ENCODE measurements at places on chromosomes 5 and 9. TPM values are rescaled to one million over a fixed set of nuclear protein-coding genes. Genes with fewer than 3 reads are reported as not detected.

FOXD4L5 gene
- 0.10 TPM for polyA plus RNA-seq

DNA sequence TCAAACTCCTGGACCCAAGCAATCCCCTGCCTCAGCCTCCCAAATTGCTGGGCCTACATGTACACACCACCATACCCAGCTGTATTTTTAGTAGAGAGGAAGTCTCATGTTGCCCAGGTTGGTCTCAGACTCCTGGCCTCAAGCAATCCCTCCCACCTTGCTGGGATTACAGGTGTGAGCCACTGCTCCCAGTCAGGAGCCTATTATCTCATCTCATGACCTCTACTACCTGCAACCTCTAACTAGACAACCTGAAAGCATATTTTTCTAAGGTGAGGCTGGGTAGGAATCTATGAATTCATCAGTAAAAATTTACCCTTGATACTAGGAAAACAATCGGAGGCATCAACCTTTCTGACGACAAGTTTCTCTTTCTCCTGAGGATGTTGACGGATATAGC is 10.0 kb downstream of the FAM13B start:
- peaks cover 32% of the 10 kb centered on the region for H3K4me1 ChIP-seq
- H3K36me3 ChIP-seq = no peaks in the 10 kb centered on the region
- no peak overlapping the region for H3K27ac ChIP-seq
- H3K27me3 ChIP-seq = no peaks in the 10 kb centered on the region
- H3K4me3 ChIP-seq = no peak overlapping the region

DNA sequence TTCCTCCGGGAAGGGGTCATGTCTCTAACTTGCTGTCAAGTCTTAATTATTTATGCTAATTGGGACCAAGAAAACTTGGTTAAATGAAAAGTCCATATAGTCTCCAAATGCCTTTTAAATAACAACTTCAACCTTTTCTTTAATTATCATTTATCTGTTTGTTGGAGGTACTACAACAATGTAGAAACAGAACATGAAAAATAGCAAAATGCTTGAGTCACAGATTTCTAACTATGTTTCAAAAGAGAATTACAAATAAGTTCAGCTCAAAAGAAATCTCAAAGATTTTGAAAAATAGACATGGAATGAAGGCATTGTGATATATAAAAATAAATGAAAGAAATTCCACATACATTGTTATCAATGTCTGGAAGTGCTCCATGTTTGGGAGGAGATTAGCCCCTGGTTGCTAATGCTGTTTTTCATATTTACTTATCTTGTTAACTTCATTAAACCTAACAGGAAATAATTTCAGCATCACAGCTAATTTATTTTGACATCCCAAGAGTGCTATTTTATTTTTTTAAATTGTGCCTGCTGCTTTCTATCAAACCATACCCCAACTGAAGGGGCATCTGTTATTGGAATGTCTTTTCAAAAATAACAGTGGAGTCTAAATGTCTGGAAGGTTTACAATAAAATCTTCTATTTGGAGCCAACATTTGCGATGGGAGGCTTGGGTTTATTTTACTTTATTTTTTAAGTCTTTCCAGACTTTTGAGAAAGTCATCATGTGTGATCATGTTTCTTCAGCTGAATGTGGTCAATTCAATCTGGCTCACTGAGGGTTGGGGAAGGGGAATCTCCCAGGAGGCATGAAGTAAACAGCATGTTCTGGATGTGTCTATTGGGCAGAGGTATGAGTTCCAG is 53.1 kb upstream of the ANKRD55 start:
- H3K27me3 ChIP-seq = no peaks in the 10 kb centered on the region
- no peak overlapping the region for H3K4me3 ChIP-seq
- no peaks in the 10 kb centered on the region for H3K36me3 ChIP-seq
- DNase-seq = no peak

GRCh38 chr9:72257814-72258213 is 107.2 kb downstream of the ZFAND5 start:
- H3K27me3 ChIP-seq = no peaks in the 10 kb centered on the region
- DNase-seq = peak; percentile 7
- H3K36me3 ChIP-seq = no peaks in the 10 kb centered on the region
- H3K4me3 ChIP-seq = no peak overlapping the region
- no peaks in the 10 kb centered on the region for H3K4me1 ChIP-seq

PCDHA2 gene
- not detected for polyA plus RNA-seq

EHMT1 gene
- polyA plus RNA-seq = 32.7 TPM

DNA sequence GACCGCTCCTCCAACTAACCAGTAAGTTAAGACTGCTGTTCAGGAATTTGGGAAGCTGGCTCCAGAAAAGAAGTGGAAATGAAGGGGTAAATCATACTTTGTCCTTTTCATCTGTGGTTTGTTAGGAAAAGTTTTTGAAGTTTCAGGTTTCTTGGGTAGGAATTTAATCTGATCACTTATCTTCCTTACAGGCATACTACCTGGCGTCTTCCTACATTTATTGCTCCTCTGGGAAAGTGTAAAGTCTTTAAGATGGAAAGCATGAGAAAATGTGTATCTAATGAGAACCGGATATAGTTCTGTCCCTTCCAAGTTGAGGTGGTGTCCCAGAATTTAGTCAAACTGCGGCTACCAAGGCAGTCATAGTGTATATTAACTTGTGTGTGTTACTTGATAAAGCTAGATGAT is 1.3 kb downstream of the RASA1 start:
- H3K36me3 ChIP-seq = no peaks in the 10 kb centered on the region
- H3K27me3 ChIP-seq = no peaks in the 10 kb centered on the region
- H3K4me1 ChIP-seq = peaks cover 27% of the 10 kb centered on the region
- DNase-seq = no peak
- peak overlapping the region; percentile 96 for H3K4me3 ChIP-seq

GRCh38 chr9:75033791-75034473 is 5.8 kb upstream of the CARNMT1 start:
- no peaks in the 10 kb centered on the region for H3K36me3 ChIP-seq
- H3K27me3 ChIP-seq = 0 out of 2 replicates have a peak, but pooled peaks cover 1% of the 10 kb centered on the region
- H3K4me3 ChIP-seq = no peak overlapping the region
- no peak for DNase-seq
- H3K4me1 ChIP-seq = peaks cover 13% of the 10 kb centered on the region

FOXD4 gene
- 0.15 TPM for polyA plus RNA-seq

DNA sequence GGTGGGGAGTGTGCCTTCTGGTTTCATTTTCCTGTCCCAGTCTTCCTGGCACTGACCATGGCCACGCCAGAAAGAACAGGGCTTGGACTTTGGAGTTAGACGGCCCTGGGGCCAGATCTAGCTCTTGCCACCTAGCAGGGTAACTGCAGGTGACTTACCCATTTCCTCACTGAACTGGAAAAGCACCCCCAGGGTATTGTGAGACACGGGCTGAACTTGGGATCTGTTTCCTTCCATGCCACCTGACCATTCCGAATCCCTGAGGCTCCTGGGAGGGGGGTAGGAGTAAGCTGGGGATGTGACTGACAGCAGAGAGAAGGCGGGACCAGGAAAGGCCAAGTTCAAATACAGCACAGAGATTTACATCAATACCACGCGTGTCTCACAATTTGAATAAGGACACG is 9.4 kb downstream of the HNRNPAB start:
- peaks cover 85% of the 10 kb centered on the region for H3K36me3 ChIP-seq
- DNase-seq = no peak
- no peaks in the 10 kb centered on the region for H3K27me3 ChIP-seq
- H3K4me3 ChIP-seq = no peak overlapping the region

DNA sequence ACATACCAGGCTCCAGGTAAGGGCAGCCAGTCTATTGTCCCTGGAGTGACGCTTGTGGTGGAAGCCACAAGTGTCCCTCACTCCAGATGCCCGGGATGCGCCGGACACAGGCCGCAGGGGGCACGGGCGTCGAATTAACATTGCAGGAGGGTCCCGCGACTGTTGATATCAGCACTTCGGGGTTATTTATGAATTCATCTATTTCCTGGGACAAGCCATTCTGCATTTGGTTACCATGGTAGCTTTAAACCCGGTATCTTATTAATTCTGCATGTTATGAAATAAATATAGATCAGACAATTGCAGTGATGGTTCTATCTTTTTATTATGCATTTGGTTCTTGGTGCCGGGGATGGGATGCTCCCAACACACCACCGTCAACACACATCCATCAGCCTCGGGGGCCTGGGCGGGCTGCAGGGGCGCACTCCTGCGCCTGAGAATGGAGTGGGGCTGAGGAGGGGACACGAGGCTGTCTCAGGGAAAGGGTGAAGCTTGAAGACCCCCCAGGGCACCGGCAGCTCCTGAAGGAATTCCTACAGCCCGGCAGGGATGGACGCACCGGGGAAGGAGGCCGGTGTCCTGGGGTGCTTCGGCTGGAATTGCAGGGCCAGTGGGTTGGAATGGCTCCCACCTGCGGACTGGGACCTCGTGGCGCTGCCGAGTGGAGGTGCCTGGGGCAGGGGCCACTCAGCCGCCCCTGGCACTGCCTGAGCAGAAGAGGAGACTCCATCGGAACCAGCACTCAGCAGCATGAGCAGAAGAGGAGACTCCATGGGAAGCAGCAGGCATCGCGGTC is 17.7 kb upstream of the TMEM250 start:
- peaks cover 7% of the 10 kb centered on the region for H3K4me1 ChIP-seq
- no peak for DNase-seq
- peaks cover 55% of the 10 kb centered on the region for H3K27me3 ChIP-seq
- H3K4me3 ChIP-seq = no peak overlapping the region

RANBP17 gene
- not detected for polyA plus RNA-seq

GRCh38 chr9:19408693-19409400 is at the start of gene ACER2:
ACER2 (plus strand) TSS chr9:19409009; CDS start chr9:19409085, 76 bp downstream.
- DNase-seq = peak; percentile 83
- H3K4me3 ChIP-seq = peak within 1 kb of the TSS; percentile 81
- H3K27ac ChIP-seq = peak within 1 kb of the TSS; percentile 63
- no peaks in the 10 kb centered on the region for H3K27me3 ChIP-seq

- DNase-seq = no peak
- H3K4me3 ChIP-seq = no peak overlapping the region
- no peaks in the 10 kb centered on the region for H3K36me3 ChIP-seq
- no peak overlapping the region for H3K27ac ChIP-seq
- H3K27me3 ChIP-seq = no peaks in the 10 kb centered on the region
These were observed 124.4 kb upstream of the ABCA1 start for GRCh38 chr9:105052346-105052745.

OR13C3 gene
- not detected for polyA plus RNA-seq

GRCh38 chr9:129774791-129775447 is 22.1 kb upstream of the PTGES start:
- H3K36me3 ChIP-seq = no peaks in the 10 kb centered on the region
- H3K4me1 ChIP-seq = peaks cover 25% of the 10 kb centered on the region
- H3K27ac ChIP-seq = no peak overlapping the region
- H3K27me3 ChIP-seq = peaks cover 6% of the 10 kb centered on the region

SV2C gene
- not detected for polyA plus RNA-seq

DNA sequence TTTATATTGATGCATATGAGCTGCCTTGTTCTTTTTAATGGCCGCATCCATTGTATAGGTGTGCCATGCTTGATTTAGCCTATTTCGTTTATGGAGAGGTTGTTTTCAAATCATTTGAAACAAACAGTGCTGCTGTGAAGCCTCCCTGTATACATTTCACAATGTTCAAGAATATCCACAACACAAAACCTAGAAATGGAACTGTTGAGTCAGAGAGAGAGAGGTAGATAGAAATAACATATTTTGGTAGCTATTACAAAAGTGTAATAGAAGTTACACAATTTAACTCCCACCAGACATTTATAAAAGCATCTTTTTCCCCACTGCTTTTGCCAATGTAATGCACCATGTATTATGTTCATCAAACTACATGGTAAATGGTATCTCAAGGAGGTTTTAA is 82.0 kb downstream of the FRMD3 start:
- H3K27me3 ChIP-seq = no peaks in the 10 kb centered on the region
- no peak overlapping the region for H3K4me3 ChIP-seq
- no peaks in the 10 kb centered on the region for H3K4me1 ChIP-seq
- no peak overlapping the region for H3K27ac ChIP-seq
- no peak for DNase-seq

- H3K36me3 ChIP-seq = peaks cover 8% of the 10 kb centered on the region
- H3K4me3 ChIP-seq = no peak overlapping the region
- no peak for DNase-seq
These were observed 27.3 kb downstream of the SCGB3A1 start for GRCh38 chr5:180563994-180564393.

OCLN gene
- 26.2 TPM for polyA plus RNA-seq

DNA sequence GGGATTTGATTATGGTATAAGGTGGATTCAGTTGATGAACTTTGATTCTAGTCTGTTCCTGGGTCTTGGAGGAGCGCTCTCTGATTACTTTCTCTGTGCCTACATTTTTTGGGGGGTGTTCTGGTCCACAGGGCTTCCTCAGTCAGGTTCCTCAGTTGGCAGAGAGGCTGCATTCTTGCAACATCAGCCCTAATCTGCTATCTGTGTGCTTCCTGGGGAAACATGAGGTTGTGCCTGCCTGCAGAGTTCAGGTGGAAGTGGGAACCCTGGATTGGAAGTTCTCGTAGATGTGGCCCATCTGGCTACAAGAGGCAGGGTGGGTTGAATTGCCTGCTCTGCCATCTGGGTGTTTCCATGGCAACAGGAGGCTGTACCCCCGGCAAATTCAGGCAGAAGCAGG is 24.5 kb downstream of the POLK start:
- no peak for DNase-seq
- no peaks in the 10 kb centered on the region for H3K4me1 ChIP-seq
- H3K4me3 ChIP-seq = no peak overlapping the region
- H3K36me3 ChIP-seq = no peaks in the 10 kb centered on the region
- H3K27me3 ChIP-seq = no peaks in the 10 kb centered on the region
- no peak overlapping the region for H3K27ac ChIP-seq
